Fibroblast of skin of left quadriceps (primary cell): ENCODE measurements at places on chromosomes 13 and 19.

- DNase-seq, result no peak
Observed at GRCh38 chr13:33411312-33411711, 125.8 kb upstream of the STARD13 start.

- DNase-seq, result peak; percentile 86
Observed at GRCh38 chr19:488505-489417, 7.5 kb upstream of the MADCAM1 start.

GRCh38 chr13:49055021-49055420 lies 79.3 kb downstream of the FNDC3A start:
- no peak for DNase-seq

DNA sequence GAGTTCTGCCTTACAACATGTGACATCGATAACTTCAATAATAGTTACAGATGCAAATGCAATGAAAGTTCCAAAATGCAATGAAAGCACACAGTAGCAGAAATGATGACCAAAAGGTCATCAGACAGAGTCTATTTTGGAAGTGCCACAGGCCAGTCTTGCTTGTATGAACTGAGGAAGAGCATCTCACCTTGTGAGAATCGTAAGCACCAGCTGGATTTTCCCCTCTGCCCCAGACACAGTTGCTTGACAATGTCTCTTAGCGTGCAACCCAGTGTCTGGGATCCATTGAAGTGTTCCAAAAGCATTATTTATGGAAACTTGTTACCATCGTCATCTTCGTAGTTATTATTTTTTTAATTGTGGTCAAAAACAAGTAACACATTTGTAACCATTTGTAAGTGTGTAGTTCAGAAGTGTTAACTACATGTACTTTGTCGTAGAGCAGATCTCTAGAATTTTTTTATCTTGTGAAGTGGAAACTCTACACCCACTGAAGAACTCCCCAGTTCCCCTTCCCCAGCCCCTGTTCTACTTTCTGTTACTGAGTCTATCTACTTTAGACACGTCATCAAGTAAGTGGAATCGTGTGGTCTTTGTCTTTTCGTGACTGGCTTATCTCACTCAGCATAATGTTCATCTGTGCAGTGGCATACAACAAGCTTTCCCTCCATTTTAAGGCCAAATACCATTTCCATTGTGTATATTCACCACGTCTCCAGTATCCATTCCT lies 170.0 kb upstream of the RNF113B start:
- DNase-seq, result no peak

GRCh38 chr19:9673912-9674662 lies 813 bp downstream of the ZNF562 start:
- DNase-seq, result no peak

DNA sequence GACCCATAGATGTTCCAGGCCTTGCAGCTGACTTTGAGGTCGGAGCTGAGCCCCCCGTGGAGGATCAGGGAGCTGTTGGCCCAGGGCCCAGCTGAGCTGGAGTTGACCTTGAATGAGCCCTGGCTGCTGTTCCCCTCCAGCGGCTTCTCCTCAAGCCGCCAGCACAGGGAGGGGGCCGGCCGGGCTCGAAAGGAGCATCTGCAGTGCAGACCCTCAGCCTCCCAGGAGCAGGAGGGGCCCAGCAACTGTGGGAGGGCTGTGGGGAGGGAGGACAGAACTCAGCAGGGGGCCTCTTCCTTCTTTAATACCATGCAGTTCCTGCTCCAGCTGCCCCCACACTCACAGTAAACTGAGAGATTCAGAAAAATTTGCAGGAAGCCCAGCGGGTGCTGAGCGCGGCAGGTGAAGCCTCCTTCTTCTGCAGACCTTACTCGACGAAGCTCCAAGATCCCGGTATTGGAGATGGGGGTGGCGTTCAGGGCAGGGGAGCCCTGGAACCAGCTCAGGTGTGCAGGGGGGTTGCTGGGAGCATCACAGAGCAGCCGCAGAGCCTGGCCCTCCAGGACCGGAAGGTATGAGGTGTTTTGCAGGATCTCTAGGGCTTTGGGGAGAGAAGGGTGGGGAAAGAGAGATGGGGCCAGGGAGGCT lies 2.6 kb downstream of the SIGLEC5 start:
- DNase-seq, result no peak

DNA sequence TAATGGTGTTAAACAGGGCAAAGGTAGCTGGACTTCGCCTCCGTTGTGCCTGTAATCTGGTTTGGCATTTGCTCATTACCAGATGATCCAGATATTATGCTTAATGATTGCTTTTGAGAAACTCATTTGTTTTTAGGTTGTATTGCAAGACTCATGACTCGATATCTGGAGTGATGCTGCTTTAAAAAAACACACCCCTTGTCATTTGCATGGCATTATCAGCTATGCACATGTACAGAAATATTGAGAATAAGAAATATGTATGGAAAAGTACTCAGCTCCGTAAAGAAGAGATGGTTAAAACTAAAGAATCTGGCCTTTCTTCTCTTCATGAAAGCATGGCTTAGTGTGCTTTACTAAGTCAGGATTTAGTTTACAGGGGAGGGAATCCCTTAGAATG lies 95.0 kb downstream of the ARHGEF7 start:
- no peak for DNase-seq

GRCh38 chr13:38796890-38797289 lies 110.0 kb downstream of the FREM2 start:
- no peak for DNase-seq

DNA sequence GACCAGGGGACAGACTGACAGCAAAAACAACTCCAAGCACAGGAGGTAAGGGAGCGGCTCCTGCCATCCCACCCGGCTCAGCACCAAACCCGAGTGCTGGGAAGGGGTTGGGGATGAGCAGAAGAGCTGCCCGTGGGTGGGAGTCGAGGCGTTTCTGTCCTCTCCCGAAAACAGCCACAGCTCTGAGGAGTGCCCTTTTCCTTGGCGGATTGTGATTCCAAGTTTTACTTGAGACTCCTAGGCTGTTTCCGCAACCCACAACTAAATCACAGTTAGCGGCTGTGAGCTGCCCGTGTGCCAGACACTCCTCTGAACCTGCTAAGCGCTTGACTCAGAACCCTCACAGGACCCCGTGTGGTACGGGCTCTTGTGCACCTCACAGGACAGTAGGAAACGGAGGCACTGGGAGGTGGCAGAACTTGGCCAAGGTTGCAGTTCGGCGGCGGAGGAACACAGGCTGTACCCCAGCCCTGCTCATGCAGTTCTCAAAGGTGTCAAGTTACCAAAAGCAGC lies 21.4 kb downstream of the CFAP97D2 start:
- DNase-seq, result no peak

- peak; percentile 66 for DNase-seq
Observed at GRCh38 chr19:55640577-55641425, at the start of gene ZNF580. TSS of gene ZNF580 (plus strand) at chr19:55641002. CDS start at chr19:55642509, 1,507 bp downstream.
